ENCODE measurements at places on chromosomes 7 and 10.

- no peak for DNase-seq
These were observed 84.0 kb downstream of the NRBF2 start for GRCh38 chr10:63217120-63217605.

- DNase-seq, result no peak
These were observed 494.4 kb downstream of the TCERG1L start for GRCh38 chr10:130817046-130817624.

DNA sequence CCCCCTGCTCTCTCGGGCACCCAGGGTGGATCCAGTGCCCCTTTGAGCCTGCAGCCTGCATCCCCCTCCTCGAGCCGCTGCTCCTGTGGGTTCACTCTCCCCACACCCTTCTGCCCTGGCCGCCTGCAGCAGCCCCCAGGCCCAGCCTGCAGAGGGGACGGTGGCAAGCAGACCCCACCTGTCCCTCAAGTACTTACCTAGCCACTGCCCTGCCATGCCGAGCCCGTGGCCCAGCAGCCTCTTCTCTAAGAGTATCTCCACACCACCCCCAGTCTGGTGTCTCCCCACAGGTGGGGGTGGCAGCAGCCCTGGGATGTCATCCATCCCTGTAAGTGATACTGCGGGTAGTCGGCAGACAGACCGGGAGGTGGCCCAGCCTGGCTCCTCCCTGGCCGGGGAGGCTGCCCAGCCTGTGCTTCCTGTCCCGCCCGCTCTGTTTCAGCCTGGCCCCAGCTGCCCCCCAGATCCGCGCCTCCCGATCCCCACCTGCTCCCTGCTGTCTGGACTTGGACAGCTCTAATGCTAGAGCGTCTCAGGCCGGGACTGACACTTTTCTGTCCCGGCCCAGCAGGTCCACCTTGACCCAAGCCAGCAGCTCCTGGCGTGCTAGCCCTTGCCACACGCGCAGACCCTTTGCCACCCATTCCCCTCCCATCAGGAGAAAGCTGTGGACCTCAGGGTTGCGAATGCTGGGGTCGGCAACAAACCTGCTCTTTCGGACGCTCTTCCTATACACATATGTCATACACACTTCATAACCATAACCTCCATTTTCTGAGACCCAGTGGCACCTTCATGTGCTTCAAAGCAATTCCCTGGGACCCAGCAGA is 25.0 kb downstream of the YKT6 start:
- DNase-seq, result no peak

- no peak for DNase-seq
These were observed 84.0 kb upstream of the SMNDC1 start for GRCh38 chr10:110388687-110389052.

- DNase-seq, result no peak
These were observed 633.2 kb downstream of the ACTR3B start for GRCh38 chr7:153392726-153393125.
